ENCODE measurements at places on chromosomes 2 and 18.

GRCh38 chr2:20224716-20225293 lies at the start of gene SDC1:
Gene SDC1, minus strand, starts transcription at chr2:20225130. Its CDS starts 263 bp downstream, at chr2:20224867.
- no peak for DNase-seq

- DNase-seq, result no peak
These were observed 15.0 kb downstream of the KCNJ13 start for GRCh38 chr2:232761301-232761907.

DNA sequence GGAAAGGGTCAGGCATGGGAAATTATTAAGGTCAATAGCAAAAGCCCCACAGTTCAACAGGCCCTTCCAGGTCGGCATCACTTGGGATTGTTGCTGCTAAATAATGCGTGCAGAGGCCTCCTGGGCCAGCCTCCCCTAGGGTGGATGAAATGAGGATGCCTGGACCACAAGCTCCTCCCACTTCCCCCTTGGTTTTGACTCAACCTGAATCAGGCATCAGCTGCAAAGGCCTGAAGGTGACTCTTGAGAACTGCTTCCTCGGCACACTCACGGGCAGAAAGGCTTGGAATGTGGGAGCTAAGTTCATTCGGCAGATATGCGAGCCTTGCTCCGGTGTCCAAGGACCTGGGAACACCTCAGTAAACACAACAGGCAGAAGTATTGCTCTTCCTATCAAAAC lies 69.3 kb downstream of the MBP start:
- DNase-seq, result no peak

GRCh38 chr2:183038341-183039300 lies at the start of gene NCKAP1:
Gene NCKAP1, minus strand, starts transcription at chr2:183038457. Its CDS starts 358 bp downstream, at chr2:183038099.
- DNase-seq, result peak; percentile 43

- no peak for DNase-seq
These were observed 5.1 kb downstream of the FIGLA start for GRCh38 chr2:70785137-70785911.

DNA sequence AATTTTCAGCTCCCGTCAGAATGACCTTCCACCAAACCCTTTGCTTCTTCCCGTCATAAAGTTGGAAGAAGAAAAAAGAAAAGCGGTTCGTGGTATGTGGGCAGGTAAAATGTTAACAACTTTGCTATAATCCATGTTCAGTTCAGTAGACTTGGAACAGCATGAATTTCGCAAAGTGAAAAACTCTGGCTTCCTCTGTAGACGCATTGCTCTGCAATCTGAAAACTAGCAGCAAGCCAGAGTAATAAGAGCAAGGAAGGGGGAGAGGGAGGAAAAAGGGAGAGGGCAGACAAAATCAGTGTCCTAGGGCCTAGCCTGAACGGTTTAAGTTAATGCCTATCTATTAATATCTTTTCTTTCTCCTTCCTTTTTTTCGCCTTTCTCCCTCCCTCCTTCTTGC lies 26.7 kb upstream of the CHRNA1 start:
- no peak for DNase-seq

All from thoracic aorta (tissue), 2 donors.